Posterior cingulate gyrus (tissue), 11 donors: ENCODE measurements at places on chromosomes 5 and 9.

- no peak for DNase-seq
Observed at GRCh38 chr5:9920697-9921096, 290.5 kb upstream of the TAS2R1 start.

DNA sequence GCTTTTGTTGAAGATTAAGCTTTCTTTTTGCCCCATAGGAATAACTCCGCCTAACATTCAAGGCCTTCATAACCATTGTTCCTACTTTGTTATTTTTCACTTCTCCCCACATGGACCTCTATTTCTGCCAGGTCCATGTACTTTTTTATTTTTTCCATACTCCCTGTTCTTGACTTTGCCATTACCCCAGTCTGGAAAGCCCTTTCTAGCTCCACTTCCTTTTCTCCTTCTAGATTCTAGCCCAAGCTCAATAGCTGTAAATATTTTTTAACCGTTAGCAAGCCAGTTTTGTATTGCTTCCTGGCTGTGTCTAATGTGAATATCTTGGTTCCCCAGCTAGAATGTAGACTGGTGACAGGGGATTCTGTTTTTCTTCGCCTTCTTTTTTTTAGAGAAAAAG is 26.1 kb downstream of the NCBP1 start:
- DNase-seq: no peak

DNA sequence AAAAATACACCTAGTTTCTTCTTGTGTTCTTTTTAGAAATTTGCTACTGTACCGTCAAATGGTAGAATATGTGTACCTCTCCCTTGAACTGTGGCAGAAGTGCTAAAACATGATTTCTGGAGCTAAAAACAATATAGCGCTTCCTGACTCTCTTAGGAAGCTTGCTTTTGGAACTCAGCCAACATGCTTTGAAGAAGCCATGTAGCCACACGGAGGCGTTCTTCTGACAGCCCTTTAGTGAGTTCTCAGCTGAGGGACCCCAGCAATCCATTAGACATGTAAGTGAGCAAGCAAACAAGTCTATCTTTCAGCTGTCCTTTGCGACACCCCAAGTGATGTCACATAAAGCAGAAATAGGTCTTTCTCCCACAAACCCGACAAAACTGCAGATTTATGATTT is 917.0 kb downstream of the CDH9 start:
- DNase-seq: no peak

DNA sequence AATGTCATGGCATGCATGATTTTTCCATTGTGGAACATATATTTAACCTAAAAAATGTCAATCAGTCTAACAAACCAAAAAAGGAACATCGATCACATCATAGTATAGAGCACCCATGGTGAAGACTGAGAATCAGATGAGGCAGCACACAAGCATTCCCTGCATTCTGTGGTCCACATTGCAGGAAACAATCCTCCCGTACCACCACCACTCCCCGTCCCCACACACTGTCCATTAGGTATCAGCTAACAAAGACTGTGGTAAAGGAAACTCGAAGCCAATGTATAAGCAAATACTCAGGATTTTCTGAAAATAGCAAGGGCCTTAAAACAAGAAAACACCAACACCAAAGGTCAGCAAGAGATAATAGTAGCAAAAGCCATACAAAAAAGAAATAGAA is 1104.4 kb upstream of the SEMA6A start:
- no peak for DNase-seq

DNA sequence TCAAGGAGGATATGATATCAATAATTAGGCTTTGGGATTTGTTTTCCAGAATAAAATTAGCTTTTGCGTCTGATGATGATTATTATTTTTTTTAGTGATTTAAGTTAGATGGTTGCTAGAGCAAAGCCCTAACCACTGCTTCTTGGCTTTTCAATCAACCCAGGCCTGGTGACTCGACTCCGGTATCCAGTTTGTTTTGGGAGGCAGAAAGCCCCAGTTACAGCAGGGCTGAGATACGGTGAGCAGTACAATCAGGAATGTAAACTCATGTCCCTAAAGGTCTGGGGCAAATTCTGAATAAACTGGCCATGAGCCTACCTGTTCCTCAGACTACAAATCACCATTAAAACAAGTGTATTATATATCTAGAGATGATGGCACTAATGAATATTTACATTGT is 24.4 kb upstream of the CYFIP2 start:
- no peak for DNase-seq

DNA sequence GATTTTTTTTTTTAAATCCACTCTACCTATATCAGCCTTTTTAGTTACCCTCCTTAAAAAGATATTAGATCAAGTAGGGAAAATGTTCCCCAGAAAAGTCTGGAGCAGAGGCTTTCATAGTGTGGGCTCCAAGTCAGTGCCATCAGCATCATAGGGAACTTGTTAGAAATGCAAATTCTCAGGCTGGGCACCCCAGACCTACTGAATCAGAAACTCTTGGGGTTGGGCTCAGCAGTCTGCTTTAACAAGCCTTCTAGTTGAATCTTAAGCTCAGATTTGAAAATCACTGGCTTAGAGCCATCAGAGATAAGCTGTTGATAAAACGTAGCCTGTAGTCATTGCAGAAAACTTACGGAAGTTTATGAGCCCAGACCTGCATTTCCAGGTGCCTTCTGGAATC is 140.1 kb downstream of the TMEM38B start:
- no peak for DNase-seq

DNA sequence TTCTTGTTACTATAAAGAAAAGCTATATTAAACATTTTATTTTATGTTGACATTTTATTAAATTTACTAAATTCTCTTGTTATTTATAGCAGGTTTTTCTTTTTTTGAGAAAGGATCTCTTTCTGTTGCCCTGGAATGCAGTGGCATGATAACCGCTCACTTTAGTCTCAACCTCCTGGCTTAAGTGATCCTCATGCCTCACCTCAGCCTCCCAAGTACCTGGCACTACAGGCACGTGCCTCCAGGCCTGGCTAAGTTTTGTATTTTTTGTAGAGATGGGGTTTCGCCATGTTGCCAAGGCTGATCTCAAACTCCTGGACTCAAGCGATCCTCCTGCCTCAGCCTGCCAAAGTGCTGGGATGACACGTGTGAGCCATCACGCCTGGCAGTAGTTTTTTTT is 280.2 kb upstream of the C9orf72 start:
- no peak for DNase-seq

DNA sequence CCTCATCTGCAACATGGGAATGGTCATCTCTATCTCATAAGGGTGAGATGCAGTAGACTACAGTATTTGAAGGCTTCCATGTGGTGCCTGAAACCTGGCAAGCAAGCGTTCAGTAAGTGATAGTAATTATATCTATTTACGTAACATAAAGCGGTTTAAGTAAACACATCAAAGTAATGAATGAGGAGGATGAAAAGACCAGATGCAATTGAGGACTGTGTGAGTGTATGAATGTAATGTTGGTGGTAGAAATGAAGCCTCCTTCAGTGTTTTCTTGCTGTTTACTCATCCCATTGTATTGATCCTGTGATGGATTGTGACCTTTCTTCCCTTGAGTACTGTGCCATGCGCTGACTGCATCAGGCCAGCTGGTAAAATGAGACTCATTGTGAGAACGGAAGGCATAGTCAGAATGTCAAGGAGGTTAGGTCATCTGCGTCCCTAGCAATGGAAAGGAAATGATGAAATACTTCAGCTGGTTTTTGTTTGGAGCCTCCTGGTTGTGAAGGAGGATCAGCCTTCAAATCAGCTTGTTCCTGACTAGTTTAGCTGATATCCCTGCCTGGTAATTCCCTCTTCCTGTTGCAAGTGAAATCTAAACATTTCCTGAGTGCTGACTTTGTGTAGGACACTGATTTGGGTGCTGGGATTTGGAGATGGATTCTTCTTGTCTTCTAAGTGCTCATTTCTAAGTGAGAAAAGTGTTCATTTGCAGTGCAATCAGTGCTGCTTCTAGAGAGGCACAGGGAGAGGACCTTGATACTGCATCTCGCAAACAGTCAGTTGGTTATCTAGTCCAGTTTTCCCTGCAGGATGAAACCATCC is 35.6 kb downstream of the TNFSF8 start:
- DNase-seq: no peak
